ENCODE measurements at places on chromosomes 6 and 20. TPM values are rescaled to one million over a fixed set of nuclear protein-coding genes. Genes with fewer than 3 reads are reported as not detected.

SNRPB gene
- total RNA-seq = 338 TPM

ANKRD66 gene
- total RNA-seq = not detected

AKAP7 gene
- 7.8 TPM for total RNA-seq

CTAGE9 gene
- total RNA-seq = not detected

Data from activated CD8-positive, alpha-beta T cell treated with anti-CD3 and anti-CD28 coated beads, Interleukin-2, amount 10 ng/mL, durations not matched to agents 7 days and 5 days (primary cell).